Gastroesophageal sphincter (tissue), 4 donors: ENCODE measurements at places on chromosomes 2 and 18.

GRCh38 chr18:47746615-47747014, 183.8 kb downstream of the SMAD2 start:
- no peak for ATAC-seq

- ATAC-seq = no peak
Observed at GRCh38 chr2:204560902-204561301, 15.6 kb downstream of the PARD3B start.

- no peak for ATAC-seq
Observed at GRCh38 chr2:127405255-127405610, 13.0 kb upstream of the PROC start.

GRCh38 chr2:233179848-233180366, 71.6 kb upstream of the ATG16L1 start:
- ATAC-seq = no peak

DNA sequence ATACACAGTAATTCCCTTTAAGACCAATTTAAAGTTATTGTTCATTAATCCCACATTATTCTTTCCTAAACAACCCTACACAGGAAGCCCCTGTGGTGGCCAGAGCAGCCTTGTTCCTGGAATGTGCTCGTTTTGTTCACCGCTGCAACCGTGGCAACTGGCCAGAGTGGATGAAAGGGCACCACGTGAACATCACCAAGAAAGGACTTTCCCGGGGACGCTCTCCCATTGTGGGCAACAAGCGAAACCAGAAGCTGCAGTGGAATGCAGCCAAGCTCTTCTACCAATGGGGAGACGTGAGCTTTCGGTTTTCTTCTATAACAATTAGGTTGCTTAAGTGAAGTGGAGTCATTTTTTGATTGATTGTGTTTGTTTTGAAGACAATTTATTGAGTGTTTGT, 101.0 kb downstream of the UNC80 start:
- ATAC-seq = peak; percentile 55

- ATAC-seq = no peak
Observed at GRCh38 chr2:44616667-44617155, 255.0 kb downstream of the CAMKMT start.

DNA sequence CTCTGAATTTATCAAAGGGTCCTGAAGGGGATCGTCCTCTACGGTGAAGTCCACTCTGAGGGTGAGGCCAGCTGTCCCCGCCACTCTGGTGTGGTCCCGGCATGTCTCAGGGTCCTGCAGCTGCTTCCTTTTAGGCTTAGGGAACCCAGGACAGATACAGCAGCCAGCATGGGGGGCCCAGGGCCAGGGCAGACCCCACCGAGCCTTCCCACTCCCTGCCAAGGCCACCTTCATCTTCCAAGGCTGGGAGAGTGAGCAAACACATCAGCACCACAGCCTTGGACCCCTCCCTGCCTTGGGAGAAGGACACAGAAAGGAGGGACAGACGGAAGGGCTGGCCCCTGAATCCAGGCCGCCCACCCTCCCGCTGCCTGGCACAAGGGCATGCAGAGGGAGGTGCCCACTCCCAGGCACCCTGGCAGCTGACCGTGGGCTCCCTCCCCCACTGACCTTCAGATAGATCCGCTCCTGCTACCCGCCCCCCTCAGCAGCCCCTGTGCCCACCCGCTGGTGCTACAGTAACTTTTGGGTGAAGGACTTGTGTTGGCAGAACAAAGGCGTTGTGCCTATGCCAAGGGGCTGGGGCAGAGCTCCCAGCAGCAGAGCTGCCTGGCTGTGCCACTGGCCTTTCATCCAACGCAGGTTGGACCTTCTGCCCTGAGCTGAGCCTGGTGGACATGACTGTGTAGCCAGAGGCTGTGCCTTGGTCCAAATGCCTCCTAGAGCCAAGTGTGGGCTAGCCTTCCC, 7.6 kb downstream of the CYP26B1 start:
- ATAC-seq = no peak

DNA sequence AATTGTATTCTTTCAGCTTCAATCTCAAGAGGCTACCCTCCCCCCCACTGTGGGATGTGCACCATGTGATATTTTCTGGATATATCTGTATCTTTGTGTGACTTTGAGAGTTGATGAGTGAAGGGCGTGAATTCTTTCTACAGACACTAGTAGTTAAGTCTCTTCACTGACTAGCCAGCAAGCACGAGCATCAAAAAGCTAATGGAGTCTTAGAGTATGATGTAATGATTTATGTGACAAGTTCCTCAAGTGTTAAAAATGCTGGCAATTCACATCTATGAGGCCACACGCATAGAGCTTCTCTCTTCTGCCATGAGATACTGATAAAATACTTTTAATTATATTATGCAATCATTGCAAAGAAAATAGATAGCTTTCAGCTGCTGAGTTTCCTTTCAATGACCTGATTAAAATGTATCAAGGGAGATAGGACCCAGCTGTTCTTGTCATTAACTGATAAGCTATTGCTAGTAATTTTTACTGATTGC, 304.8 kb downstream of the TRIB2 start:
- ATAC-seq = no peak

- ATAC-seq = no peak
Observed at GRCh38 chr18:47545613-47546012, 294.2 kb upstream of the SKOR2 start.

- ATAC-seq = peak; percentile 73
Observed at GRCh38 chr2:54482715-54483114, 26.6 kb downstream of the SPTBN1 start.

DNA sequence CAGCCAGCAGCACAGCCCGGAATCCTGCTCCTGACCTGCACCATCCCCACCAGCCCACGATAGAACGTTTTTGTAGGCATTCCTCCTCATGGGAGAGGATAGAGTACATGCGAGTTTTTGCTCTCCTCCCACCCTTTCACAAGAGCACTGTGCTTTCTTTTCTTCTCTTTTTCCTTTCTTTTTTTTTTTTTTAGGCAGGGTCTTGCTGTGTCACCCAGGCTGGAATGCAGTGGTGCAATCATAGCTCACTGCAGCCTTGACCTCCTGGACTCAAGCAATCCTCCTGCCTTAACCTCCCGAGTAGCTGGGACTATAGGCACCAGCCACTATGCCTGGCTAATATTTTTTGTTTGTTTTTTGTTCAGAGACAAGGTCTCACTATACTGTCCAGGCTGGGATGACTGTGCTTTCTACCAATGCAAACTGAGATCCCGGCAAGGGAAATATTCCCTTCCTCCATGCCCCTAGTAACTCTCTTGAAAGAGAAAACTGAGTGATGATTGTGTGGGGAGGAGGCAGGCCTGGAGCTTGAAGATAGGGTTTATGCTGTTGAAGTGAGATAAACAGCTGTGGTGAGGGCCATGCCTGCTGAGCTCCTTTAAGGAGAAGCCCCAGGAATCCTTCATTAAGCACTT, 82.6 kb upstream of the TXNDC2 start:
- ATAC-seq = no peak

GRCh38 chr2:73291461-73292315, 1.7 kb downstream of the EGR4 start:
- peak; percentile 13 for ATAC-seq

DNA sequence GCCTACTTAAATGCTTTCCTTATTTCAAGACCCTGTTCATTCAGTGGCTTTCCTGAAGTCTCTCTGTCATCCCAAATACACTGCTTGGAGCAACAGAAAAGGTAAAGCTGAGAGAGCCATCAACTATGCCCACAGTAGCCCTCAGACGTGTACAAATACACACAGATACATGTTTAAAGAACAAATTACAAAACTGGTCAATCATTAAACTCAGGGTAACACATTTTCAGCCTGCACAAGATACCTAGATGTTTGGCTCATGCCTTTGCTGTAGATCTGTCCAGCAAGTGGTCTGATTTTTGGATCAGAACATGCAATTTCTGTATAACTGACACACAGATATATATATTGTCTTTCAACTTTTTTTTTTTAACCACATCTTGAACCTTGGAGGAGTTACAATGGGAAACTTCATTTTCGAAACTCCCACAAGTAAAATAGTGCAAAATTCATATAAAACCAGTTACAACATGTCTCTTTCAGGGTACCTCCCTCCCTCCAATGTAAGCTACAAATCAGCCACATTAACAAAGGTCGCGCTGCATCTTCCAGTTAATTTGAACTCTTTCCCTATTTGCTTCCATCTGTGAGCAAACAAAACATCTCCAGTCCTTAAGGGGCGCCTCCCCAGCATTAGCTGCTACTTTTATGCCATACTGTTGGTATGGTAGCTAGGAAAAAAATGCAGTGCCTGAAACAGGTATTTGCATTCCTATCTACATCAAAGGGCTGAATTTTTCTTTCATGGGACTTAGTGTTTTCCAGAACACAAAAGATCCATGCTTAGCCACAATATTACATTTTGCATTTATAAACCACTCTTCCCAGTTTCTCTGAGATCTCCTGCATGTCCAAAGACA, 311.9 kb downstream of the NRXN1 start:
- ATAC-seq = no peak
